Stimulated activated CD8-positive, alpha-beta memory T cell treated with anti-CD3 and anti-CD28 coated beads, Interleukin-7, amount 100 ng/mL, for 1 hour (primary cell): ENCODE measurements at places on chromosomes 1 and 21.
A peak's percentile ranks its signal among the peaks of the same experiment; 100 is the strongest.

GRCh38 chr1:191641420-191642260 is 516.6 kb upstream of the RGS18 start:
- DNase-seq = no peak

GRCh38 chr1:66788231-66788939 is 12.7 kb downstream of the INSL5 start:
- DNase-seq = no peak

DNA sequence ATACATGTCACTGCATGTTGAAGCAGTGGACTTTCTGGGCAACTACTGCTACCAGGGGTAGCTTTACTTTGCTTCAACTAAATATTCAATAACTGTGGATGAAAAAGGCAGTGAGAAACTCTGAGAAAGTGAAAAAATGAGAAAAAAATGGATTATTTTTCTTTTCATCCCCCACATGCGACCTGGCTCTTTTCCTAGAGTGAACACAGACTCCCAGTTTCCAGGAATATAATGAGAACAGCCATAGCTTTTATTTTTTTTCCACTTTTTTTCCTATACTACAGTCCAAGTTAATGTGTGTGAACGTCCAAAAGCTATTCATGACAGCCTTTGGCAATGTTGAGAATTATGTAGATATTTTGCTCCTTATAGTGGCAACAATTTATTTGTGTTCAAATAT is 230.4 kb downstream of the DNM3 start:
- DNase-seq = no peak

DNA sequence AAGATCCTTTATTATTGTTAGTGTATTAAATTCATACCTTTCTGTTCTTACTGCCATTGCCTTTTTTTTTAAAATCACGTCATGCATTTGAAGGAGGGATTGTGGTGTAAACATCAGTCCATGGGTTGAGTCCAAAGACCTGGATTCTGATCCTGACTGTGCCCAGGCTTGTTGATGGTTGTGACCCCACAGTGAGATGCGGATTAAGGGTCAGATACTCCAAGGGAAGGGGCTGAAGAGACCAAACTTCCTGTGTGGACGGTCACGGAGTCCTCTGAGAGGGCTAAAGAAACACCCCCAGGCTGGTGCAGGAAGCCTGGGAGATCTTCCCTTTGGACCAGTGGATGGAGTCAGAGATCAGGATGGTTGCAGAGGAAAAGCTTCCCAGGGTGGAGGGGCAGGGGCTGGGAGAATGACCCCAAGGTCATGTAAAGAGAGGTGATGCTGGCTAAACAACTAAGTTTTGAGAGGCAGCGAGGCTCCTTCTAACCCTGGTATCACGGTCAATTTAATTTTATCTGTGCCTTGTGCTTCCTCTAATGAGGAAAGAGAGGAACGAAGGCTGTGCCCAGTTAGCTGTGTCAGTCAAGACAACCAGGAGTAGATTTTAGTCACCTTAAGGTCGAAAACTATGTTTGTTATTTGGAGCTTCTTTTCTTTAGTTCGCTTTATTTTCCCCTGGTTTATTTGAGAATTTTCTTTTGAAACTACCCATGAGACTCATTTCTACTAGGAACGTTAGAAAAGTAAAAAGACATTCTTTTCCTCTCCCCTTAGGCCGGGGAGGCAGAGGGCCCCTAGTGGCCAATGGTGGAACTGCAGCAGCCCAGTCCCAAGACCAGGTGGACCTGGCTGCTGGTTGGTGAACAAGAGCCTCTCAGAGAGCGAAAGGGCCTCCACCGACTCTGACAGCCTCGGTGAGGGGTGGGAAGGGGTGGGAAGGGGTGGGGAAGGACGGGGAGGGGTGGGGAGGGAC is 8.7 kb upstream of the GPR161 start:
- peak; percentile 71 for DNase-seq

DNA sequence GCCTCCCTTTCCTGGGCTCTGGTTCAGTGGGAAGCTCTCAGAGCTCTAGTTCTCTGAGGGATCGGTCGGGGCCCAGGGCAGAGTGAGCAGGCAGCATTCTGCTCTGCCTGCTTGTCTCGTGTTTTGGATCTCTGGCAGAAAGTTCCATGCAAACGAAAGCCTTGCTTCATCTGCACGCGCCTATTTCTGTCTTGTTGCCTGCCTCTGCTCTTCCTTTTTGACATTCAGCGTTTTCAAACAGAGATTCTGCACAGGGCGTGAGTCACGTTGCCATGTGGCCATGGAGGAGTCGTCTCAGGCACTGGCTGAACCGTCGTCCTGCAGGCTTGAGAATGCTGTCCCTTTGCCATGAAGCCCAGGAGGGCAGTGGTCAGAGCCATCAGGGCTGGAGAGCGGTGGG is 20.3 kb downstream of the AJAP1 start:
- no peak for DNase-seq

GRCh38 chr1:207919523-207920170 is 8.7 kb upstream of the CD34 start:
- no peak for DNase-seq

- no peak for DNase-seq
Measured at GRCh38 chr1:207897188-207897587, 13.7 kb downstream of the CD34 start.

DNA sequence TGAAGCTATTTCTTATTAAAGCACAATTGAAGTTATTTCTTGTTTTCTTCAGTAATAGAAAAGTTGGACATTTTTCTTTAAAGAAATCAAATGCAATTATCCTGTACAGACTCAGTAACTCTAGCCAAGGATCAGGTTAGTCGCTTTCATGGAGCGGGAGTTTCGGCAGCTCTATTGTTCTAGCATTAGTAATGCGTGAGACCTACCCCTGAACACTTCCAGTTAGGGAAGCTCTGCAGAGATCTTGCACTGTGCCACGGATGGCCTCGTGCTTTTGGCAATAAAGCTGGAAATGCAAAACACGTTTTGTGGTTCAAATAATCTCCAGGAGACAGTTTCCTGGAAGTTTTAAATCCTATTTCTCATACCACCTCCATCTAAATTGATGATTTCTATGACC is 488.4 kb downstream of the SETD4 start:
- DNase-seq = no peak

GRCh38 chr1:23634518-23634839 is 57.1 kb upstream of the RPL11 start:
- DNase-seq = no peak

DNA sequence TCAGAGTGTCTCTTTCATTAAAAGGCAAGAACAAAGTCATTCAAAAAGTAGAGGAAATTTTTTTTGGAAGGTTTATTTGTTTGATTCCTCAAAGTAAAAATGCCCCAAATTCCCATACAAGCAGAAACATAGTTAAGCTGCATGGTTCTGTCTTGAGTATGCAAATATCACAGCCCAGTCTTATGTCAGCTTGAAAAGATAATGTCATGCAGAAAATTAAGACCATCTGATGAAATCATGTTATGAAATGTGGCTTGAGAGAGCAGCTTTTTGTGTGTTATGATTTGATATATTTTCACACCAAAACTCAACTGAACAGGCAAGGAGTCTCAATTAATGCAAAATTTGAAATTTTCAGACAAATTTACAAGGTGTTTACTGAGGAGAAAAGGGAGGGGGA is 411.0 kb downstream of the LMO4 start:
- DNase-seq = no peak

GRCh38 chr1:221440658-221441057 is 301.2 kb downstream of the DUSP10 start:
- no peak for DNase-seq

- peak; percentile 54 for DNase-seq
Measured at GRCh38 chr1:53182111-53182593, 14.5 kb upstream of the CPT2 start.

GRCh38 chr1:207024202-207025145 is 8.1 kb downstream of the C1orf116 start:
- DNase-seq = no peak

- no peak for DNase-seq
Measured at GRCh38 chr1:10663678-10664035, 132.8 kb downstream of the CASZ1 start.

GRCh38 chr1:243713470-243714186 is 136.4 kb downstream of the AKT3 start:
- no peak for DNase-seq

DNA sequence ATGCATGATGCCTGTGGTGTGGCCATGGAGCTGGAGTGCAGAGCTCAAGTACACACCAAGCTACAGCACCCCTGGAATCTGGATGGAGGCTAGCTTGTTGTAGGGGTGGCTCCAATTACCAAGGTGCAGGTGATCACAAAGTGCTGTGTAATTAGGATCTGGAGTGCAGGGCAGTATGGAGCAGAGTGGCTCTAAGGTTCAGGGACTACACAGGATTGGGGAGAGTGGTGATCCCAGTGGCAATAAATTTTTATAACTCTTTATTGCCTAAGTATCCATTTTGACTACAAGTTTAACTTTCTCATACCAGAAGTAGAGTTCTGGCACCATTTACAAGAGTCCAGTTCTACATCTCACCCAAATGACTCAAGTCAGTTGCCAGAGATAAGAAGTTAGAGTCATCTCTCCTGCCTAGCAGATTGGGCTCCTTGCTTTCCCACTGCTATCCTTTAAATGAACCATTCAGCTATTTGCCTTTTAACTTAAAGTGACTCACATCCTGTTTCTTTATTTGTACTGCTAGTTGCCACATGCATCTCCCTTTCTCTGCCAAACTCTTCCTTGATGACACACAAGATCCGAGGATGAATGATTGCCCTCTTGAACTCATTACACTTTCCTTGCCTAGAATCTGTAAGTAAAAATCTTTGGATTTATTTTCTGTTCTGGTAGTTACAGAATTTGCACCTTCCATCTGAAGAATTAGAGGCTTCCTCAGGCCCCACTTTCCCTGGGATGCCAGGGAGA is 427.2 kb downstream of the KCNT2 start:
- DNase-seq = no peak

DNA sequence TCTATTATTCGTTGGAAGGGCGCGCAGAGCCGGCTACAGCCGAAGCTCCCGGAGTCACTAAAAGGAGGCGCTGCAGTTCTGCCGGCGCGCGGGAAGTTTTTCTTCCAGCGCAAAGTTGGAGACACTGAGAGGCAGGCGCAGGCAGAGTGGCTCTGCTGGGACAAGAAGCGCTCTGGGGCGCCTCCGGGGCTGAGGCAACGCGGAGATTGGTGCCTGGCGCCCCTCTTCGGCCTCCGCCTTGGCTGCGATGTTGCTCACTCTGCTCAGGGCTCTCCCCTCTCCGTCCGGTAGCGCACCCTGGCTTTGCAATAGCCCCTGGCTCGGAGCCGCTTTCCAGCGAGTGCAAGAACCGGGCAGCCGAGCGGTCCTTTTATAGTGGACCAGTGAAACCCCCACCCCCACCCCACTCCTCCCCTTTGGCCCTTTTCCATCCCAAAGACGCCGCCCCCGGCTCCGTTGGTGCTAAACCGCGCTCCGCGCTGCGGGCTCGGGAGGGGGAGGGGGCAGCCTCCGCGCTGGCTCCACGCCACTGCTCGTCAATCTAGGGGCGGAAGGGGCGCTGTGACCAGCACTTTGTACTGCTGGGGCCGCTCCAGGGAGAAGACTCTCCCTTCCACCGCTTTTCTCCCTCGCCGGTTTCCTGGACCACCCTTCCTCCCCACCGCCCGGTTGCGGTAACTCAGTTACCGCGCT is at the start of gene ADAMTS1:
ADAMTS1 (minus strand) TSS at position 344 of the 693 bp plus-strand sequence. CDS start 455 bp downstream, outside the sequence.
- no peak for DNase-seq

GRCh38 chr1:78839704-78840277 is 166.7 kb downstream of the ADGRL4 start:
- DNase-seq = no peak

DNA sequence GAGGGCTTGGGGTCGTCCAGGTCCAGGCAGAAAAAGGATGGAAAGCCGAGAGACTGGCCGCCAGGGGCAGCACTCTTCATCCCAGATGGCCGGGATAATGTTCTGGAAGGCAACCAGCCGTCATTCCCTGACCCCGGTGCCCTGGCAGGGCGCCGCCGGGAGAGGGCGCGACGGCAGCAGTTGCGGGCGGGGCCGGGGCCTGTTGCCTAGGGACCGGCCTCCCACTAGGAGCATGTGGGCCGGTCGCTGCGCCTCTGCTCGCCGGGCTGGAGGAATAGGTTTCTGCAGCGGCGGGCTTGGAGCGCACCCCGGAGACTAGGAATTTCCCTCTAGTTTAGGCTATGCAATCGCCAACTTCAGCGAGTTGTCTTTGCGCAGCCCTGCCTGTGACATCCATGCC is 11.0 kb downstream of the DMRTB1 start:
- no peak for DNase-seq

DNA sequence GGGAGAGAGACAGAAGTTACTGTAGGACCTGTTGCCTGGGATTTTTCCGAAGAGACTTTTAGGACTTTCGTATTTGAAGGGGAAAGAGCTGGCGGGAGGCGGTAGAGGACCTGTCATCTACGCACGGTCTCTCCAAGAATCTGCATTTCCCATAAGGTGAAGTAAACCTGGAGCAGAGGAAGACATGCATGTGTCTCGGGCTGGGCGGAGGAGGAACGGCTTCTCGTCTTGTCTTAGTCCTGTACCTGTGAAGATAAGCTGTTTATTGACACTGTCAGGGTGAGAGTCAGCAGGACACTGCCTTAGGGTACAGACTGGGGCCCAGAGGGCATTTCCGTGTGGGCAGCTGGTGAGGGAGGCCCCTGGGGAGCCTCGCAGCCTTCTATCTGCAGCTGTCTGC is 123.4 kb upstream of the COL6A1 start:
- DNase-seq = no peak

GRCh38 chr1:21361506-21361905 is 71.2 kb upstream of the ECE1 start:
- no peak for DNase-seq

- no peak for DNase-seq
Measured at GRCh38 chr1:111576547-111576946, 43.0 kb upstream of the RAP1A start.

DNA sequence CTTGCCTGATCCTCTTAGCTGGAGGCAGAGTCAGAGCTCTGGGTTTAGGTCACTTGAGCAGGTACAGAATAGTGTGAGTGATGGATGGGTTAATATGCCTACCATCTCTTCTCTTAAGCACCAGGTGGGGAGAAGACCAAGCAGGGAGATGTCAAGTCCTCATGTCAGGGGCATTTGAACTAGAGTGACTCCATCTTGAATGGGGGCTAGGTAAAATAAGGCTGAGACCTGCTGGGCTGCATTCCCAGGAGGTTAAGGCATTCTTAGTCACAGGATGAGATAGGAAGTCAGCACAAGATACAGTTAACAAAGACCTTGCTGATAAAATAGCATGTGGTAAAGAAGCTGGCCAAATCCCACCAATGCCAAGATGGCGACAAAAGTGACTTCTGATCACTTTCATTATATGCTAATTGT is 77.4 kb upstream of the BTG3 start:
- DNase-seq = no peak
